ENCODE measurements at places on chromosomes 5 and 9. TPM values are rescaled to one million over a fixed set of nuclear protein-coding genes. Genes with fewer than 3 reads are reported as not detected.

DNA sequence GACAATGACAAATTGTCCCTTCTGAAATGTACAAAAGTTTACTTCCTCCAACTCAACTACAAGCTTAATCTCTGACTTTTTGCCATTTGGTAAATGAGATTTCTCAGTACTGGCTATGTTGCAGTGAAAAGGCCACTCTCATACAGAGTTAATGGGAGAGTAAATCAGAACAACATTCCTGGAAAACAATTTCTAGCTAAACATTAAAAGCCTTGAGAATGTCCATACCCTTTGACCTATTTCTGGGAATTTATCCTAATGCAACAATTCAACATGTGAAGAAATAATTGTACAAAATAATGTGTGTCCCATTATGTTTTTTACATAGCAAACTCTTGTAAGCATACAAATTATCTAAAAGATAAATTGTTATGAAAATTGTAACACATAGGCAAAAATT lies 56.3 kb upstream of the SPEF2 start:
- no peak for DNase-seq

DNA sequence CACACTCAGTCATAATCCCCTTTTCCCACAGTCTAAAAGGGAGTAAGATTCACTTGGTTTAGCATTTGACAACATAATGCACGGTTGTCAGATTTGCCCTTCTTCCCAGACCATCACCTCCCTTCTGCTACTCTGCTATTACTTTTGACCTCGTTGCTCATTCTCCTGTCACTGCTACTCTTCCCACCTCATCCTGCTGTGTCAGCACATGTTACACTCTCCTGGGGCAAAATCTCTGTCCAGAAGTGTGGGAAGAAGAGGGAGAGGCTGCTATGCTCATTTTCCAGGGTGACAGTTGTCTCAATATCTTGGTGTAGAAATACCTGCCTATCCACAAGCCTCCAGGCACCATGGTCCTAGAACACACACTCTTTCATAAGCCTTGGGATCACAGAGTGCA lies 449.9 kb upstream of the PIK3R1 start:
- no peak for DNase-seq

GRCh38 chr9:17134396-17135294 lies at the start of gene CNTLN:
CNTLN (plus strand) TSS chr9:17135040; CDS start chr9:17135066, 26 bp downstream.
- peak; percentile 98 for DNase-seq

DNA sequence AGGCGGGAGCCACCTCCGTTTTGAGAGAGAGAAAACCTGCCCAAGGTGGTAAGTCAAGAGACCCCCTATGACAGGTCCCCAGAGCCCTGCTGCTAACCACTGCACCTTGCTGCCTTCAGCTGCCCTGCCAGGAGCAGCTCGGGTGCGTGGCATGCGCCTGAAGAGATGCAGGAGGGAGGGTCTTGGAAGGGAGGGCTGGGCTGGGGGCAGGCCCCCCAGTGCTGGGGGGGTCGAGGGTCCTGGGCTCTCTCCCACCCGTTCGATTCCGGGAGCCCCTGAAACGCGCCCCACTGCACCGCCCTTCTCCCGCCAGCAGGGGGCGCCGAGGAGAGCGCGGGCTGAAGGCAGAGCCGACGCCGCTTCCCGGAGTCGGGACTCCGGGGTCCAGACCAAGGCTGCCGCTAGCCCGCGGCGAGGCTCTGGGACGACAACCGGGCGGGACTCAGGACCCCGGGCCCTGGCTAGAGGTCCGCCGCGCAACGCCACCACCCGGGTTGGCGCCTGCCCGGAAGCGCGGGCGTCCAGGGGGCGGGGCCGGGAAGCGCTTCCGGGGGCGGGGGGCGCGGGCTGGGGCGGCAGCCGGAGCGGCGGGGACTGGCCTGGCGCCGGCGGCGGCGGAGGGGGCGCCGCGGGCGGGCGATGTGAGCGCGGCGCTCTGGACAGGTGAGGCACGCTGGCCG lies at the start of gene ZBTB34:
TSS of gene ZBTB34 (plus strand) at position 563 of the 680 bp plus-strand sequence. CDS start 18,761 bp downstream, outside the sequence.
- DNase-seq: peak; percentile 75

DNA sequence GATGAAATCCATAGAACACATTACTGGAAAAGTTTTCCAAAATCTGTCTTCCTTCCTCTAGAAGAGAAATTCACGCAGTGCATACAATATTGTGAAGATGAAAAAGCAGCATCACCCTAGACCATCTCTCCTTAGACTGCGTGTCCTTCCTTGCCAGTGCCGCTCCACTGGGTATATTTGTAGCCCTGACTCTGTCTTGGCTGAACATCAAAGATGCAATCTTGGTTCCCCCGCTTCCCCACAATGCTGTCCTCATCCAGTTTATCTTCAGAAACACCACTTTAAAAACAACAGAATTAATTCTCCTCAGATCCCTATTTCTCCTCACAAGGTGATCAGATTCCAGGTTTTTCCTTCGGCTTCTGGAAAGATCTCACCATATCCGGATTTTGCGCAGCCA lies 53.9 kb downstream of the ROR2 start:
- DNase-seq: no peak

DNA sequence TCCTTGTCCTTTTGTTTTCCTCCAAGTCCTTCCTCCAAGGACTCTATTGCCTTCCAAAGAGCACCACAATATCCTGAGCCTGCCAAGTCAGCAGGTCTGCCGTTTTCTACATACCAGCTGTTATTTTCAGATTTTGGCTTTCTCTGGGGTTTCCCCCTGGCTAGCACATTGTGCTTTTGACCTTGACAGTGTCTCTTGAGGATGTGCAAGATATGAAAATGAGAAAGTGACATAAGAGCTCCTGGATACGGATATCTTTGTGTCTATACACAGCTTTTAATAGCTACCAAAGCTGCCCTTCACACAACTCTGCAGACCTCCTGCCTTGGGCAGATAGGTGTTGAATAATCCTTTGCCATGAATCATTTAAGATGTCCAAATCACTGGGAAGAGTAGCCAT lies 67.0 kb downstream of the HAPLN1 start:
- no peak for DNase-seq

GRCh38 chr9:91221332-91221731 lies 140.4 kb downstream of the AUH start:
- DNase-seq: no peak

- DNase-seq: no peak
These were observed 10.0 kb downstream of the FANCC start for GRCh38 chr9:95307538-95307937.

DNA sequence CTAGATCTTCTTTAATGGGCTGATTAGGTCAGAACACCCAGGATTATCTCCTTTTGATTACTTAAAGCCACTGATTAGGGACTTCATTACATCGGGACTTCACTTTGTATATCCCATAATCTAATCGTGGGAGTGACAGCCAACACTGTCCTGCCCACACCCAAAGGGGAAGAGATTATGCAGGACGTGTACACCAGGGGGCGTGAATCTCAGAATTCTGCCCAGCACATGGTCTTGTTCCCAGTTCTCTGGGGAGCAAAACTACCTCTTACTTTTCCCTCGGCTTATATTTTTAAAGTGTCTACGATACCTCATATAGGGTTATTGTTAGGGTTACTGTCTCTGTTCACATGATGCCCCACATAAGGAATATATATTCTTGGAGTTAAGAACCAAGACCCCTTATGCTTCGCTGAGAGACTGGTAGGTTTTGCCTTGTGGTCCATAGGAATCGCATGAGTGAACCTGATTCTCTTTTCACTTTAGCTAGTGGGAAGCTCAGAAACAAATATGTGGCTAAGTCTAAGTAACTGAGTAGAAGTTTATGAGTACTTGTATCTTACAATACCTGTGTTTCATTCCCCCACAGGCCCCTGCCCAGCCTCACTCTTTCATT lies 192.7 kb downstream of the GNA14 start:
- DNase-seq: no peak

DNA sequence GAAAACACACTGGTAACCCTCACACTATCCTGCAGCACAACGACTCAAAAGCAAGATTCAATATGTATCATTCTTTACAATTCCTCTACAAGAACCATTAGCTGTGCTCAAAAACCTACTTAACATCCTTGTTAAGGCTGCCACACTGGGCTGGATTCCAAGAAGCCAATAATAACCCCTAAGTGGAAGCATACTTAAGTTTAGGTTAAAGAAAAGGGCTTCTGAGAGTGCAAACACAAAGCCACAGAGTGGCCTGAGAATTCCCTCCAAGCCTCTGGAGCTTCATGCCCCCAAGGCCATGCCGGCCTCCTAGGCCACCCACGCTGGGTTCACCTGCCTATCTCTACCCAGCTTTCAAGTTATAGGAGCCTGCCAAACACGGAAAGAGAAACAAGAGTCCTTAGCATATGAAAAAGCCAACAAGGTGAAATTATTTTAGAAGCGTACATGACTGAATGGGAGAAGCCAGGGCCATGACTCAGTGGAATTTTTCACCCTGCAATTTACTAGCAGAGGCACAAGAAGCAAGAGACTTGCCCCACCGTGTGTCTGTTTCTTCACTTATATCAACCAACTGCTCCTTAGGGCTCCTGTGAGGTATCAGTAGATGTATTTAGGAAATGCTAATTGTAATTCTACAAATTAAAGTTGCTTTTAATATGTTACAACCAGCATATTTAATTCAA lies 293.0 kb downstream of the SPOCK1 start:
- peak; percentile 73 for DNase-seq

- DNase-seq: no peak
These were observed 655.2 kb downstream of the ANXA1 start for GRCh38 chr9:73806876-73807275.

GRCh38 chr9:36597412-36598178 lies 24.9 kb downstream of the MELK start:
- no peak for DNase-seq

DNA sequence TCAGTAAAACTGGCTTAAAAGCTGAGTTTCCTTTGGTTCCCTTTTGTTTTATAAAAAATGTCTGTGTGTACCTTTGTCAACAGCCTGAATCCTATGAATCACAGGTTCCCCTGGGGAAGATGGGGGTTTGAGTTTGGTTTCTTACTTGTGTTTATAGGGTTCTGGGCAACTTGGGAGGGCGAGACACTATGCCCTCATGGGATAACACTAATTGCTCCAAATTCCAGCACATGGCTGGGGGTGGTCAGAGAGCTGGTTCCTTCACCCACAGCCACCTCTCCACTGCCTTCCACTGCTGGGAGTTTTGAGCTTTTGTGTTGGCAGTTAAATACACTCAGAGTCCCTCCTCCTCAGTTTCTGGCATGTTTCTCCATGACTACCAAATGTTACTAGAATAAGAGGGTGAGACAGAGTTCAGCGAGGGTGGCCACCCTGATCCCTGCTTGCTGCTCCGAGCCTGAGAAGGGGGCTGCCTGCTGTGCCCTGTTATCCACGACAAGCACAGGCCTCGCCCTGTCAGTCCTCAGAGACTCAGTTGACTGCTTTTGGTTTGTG lies 83.0 kb upstream of the EPB41L4B start:
- DNase-seq: no peak

GRCh38 chr9:2362150-2362549 lies 259.4 kb upstream of the VLDLR start:
- no peak for DNase-seq

DNA sequence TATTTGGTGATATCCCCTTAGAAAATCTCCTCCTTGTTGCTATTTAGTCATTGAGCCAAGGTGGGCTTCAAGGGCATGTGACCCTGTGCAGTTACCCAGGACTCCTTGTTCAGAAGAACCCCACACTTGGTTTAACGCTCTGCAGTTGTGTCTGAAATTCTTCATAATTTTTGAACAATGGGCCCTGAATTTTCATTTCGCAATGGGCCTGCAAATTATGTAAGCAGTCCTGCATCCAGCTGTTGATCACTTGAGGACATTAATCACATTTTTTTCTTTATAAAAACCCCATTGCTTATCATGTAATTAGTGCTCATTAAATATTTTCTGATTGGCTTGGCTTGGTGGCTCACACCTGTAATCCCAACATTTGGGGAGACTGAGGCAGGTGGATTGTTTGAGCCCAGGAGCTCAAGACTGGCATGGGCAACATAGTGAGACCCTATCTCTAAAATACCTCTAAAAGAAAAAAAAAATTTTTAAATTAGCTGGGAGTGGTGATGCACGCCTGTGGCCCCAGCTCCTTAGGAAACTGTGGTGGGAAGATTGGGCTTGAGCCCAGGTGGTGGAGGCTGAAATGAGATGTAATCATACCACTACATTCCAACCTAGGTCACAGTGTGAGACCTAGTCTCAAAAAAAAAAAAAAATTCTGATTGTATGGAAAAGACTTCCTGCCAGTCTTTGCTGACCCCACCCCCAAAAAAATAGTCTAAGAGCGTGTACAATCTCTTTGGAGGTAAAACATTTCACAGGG lies 194.2 kb upstream of the HAPLN1 start:
- no peak for DNase-seq

- peak; percentile 97 for DNase-seq
These were observed at the start of gene COL5A1 for GRCh38 chr9:134641173-134641989. COL5A1 (plus strand) TSS chr9:134641803; CDS start chr9:134642188, 385 bp downstream.

DNA sequence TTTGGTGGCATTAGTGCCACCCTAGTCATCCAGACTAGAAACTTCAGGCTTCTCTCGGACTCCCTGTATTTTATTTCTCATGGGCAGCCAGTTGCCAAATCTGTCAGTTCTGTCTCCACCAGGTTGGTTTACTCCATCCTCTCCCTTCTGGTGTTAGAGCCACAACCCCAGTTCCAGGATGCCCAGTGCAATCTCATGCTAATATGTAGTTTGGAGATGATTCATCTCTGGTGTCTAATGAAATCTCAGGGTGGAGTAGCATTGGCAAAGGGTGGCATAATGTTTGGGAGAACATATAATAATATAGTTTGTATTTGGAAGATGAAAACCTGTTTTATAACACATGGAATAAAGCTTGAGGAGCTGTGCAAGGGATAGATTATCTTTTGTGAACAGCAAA lies 30.2 kb downstream of the SLC46A2 start:
- no peak for DNase-seq

DNA sequence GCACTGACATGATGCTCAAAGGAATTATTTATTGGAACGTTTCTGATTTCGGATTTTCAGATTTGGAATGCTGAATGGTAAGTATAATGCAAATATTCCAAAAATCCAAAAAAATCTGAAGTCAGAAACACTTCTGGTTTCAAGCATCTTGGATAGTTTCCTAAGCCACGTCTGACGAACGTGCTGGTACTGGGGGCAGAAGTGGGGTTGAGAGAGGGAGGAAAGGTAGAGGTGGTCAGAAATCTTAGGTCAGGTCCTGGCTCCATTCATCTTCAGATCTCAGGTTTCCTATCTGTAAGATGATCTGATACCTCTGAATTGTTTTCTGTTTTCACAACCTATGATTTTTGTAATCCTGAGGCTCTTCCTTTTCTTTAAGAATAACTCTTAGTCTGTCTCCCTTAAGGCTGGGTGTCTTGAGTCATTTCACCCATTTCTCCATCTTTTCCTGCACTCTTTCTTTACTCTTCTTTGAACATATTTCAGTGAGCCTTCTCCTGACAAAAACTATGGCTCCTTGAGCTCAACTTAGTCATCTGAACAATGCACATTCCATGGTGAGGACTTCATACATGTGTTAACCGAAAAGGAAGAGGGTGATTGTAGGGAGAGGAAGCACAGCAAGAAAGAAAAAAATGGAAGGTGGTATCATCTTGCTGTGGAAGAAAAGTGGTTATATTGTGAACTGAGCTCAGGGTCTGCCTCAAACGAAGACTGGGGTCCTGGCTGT lies 3.3 kb downstream of the SGCD start:
- DNase-seq: no peak

The DDX4 gene
- total RNA-seq: not detected

The PTPN3 gene
- total RNA-seq: 13.3 TPM

The MARCHF3 gene
- total RNA-seq: 17.0 TPM

The MYMK gene
- not detected for total RNA-seq

The ZNG1A gene
- total RNA-seq: 60.8 TPM

The FCHSD1 gene
- total RNA-seq: 20.3 TPM

The CNTRL gene
- total RNA-seq: 42.9 TPM

The HNRNPH1 gene
- 1,791 TPM for total RNA-seq

The SH3PXD2B gene
- 13.0 TPM for total RNA-seq

The IL31RA gene
- total RNA-seq: 0.21 TPM

The FST gene
- total RNA-seq: 3.9 TPM

The FOXD4L5 gene
- total RNA-seq: 0.25 TPM

The GRM6 gene
- total RNA-seq: not detected

The TAS2R1 gene
- total RNA-seq: not detected

Measured in lung (tissue), 17 donors.